ENCODE measurements at places on chromosomes 6 and 20.
A peak's percentile ranks its signal among the peaks of the same experiment; 100 is the strongest.

DNA sequence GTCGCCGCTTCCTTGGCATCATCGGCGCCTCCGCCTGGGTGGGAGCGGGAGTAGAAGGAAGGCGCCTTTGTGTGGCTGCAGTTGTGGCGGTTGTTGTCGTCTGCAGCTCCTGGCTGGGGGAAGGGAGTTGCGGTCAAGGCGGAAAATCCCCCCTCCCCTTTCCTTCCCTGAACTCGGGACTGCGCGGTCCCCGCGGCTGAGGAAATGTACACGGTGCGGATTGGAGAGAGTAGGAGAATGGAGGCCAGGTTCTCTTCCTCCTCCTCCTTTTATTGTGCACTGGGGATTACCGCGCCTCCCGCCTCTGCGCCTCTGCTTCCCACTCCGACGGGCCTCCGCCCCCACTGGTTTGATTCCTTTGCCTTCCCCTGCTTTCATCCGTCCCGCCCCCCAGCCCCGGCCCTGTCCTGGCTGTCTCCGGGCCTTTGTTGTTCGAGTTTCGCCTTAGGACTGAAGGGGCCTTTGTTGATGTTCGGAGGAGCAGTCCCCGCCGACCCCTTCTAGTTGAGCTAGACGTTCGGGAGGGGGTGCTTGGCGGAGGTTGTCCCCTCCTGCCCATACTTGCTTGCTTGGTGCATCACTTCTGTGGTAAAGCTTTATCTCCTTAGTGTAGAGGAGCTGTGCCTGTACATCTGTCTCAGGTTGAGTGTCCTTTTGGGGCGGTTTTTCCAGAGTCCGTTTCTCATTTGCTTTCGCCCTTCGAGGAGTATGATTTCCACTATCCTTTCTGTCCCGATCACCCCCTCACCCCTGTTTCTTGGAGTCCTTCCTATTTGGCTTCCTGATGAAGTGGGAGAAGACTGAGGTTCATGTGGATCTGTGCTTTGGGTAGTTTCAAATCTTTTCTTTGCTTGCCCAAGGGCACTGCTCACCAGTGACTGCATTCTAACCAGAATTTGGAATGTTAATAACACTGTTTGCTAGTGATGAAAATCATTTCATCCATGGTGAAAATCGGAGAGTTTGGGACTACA, 764 bp downstream of the ZNF292 start:
- peak; percentile 25 for DNase-seq

- no peak for DNase-seq
These were observed 23.0 kb downstream of the RALY start for GRCh38 chr20:34016736-34017135.

DNA sequence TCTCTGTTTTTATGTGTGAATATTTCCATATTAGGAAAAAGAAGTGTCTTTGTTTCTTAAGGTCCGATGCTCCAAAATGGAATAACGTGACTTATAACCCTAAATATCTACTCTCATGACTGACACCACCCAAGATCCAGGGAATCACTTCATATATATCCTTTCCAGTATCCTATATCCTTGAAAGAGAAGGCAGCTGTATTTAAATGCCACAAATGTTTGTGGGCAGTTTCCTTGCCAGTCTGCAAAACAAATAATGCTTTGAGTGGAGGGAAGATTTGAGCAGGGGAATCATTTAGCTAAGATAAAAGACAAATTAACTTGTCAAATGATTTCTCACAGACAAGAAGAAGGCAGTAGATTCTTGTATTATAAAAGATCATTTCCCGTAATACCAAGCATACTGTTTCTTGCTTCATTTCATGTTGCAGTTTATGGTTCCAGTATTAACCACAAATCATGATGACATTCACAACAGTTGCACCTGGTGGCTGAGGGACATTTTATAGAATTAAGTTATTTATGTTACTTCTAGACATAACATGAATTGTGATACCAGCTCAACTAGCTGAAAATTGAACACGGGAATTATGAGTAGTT, 30.0 kb upstream of the FABP7 start:
- no peak for DNase-seq

GRCh38 chr6:96227135-96227534, 211.4 kb downstream of the FUT9 start:
- DNase-seq: no peak

DNA sequence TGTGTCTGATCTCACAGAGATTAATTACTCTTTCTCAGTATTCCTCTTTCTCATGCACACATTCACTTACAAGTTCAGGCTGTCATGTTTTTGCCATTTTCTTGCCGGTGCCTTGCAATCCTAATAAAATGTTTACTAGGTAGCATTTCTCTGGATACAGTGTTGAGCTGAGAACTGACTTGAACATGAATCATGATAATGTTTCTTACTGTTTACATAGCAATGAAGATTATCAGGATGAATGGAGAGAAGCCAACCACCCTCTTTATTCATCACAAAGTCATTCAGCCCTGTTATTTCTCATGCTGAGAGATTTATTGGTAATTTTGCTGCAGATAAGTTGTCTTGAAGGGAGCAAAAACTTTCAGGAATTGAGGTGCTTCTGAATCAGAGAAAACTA, 185.5 kb upstream of the ECI2 start:
- no peak for DNase-seq

DNA sequence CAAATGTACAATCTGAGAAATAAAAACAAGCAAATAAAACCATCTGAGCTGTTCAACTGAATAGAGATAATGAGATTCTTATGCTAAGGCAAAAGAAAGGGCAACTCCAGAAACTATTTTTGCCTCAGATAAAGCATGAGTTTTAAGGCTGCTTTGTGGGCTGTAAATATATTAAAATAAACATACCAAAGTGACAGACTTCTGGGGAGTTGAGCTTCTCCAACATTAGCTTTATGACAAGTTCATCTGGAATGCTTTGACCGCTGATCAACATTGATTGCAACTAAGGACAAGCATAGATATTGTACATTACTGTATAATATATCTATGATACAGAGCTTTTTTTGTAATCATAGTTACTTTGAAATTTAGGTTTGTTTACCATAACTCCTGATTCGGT, 19.3 kb downstream of the AK9 start:
- DNase-seq: no peak

DNA sequence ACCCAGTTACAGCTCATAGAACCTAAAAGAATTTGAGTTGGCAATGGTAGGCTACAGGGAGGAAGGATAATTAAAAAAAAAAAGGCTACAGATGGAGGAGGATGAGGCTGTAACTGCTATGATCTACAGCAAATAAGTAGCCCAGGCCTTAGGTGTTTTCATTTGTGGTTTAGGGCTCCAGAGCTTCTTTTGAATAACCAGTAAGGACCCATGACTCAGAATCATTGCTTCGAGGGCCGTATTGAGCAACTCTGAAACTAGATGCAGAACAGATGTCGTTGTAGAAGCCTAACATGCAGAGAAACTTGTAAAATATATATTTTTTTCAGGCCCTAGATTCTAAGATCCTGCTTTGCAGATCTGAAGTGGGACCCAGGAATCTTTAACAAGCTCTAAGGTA, 19.0 kb upstream of the ASIP start:
- no peak for DNase-seq

- DNase-seq: no peak
These were observed 10.2 kb upstream of the RNF114 start for GRCh38 chr20:49925901-49926454.

- peak; percentile 20 for DNase-seq
These were observed at the start of gene TEAD3 for GRCh38 chr6:35496841-35497570. Gene TEAD3 (minus strand): TSS chr6:35497079.

DNA sequence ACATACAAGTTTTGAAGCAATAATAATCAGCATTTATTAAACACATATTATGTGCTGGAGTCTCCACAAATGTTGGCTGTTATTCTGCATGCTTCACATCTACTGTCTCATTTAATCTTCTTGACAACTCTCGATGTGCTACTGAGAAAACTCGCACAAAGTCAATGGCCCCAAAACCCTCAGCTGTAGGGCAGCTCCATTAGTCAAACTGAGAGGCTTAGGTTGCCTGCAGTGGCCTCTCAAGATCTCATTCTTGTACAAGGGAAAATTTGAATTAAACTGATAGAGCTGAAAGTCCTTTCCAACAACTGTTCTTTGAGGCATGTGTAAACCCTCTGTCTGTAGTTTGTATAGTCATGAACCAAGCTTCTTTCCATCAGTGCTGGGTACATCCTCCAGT, 49.8 kb downstream of the MBOAT1 start:
- DNase-seq: no peak

GRCh38 chr20:40486297-40486696, 202.7 kb downstream of the MAFB start:
- DNase-seq: no peak

- no peak for DNase-seq
These were observed 96.7 kb downstream of the SLC22A23 start for GRCh38 chr6:3359973-3360726.

DNA sequence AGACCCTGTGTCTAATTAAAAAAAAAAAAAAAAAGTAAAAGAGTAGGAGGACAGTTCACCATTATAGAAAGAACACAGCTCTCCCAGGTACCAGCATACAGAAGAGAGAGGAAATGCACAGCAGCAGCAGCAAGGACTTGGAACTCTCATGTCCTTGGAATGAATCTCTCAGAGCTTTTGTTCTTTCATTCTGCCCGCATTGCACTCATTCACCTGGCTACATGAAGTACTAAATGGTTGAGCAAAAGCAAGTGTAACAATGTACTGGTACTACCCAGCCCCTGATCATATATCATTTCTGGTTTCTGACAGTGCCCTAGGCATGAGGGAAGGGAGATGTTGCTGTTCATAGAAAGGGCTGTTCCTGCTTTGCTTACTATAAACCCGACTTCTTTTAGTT, 12.1 kb upstream of the BTN3A3 start:
- DNase-seq: no peak

DNA sequence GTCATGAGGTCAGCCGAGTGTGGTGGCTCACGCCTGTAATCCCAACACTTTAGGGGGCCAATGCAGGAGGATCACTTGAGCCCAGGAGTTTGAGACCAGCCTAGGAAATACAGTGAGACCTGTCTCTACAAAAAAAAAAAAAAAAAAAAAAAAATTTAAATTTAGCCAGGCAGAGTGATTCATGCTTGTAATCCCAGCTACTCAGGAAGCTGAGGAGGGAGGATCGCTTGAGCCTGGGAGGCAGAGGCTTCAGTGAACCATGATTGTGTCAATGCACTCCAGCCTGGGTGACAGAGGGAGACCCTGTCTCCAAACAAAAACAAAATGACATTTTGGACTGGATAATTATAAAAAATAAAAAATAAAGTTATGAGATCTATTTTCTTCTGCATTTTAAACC, 56.2 kb downstream of the ADGRF1 start:
- no peak for DNase-seq

GRCh38 chr6:52574709-52575501, 2.0 kb downstream of the TRAM2 start:
- DNase-seq: peak; percentile 22

DNA sequence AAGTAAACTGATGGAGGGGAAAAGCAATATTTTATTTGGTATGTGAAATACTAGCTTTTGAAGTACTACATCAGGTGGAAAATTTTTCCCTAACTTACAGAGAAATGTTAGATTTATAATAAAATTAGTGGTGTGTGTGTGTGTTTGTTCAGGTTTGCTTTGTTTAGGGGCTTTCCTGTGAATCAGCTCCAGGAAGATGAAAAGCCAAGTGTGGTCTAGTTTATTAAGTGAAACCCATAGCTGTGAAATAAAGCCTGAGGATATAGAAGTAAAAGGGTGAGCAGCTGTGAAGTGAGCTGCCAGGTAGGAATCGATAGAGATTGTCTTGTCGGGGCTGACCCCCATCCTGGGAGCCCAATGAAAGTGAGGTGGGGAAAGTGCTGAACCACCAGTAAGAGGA, 347.6 kb upstream of the IMPG1 start:
- no peak for DNase-seq

GRCh38 chr6:30644769-30645168, 2.2 kb upstream of the C6orf136 start:
- DNase-seq: no peak

- DNase-seq: no peak
These were observed 5.5 kb upstream of the HLA-E start for GRCh38 chr6:30483677-30484279.

- no peak for DNase-seq
These were observed 959.8 kb downstream of the EPHA7 start for GRCh38 chr6:92459606-92460005.
